ENCODE measurements at places on chromosomes 2 and 18. TPM values are rescaled to one million over a fixed set of nuclear protein-coding genes. Genes with fewer than 3 reads are reported as not detected.
A peak's percentile ranks its signal among the peaks of the same experiment; 100 is the strongest.

Gene SLC30A3
- total RNA-seq: not detected

Gene ZBTB7C
- 0.07 TPM for total RNA-seq

Gene SLC35F6
- total RNA-seq: 35.6 TPM

GRCh38 chr2:202141329-202141947, 68.4 kb downstream of the KIAA2012 start:
- DNase-seq: no peak

GRCh38 chr18:49546719-49547273, 15.1 kb upstream of the LIPG start:
- no peak for DNase-seq

DNA sequence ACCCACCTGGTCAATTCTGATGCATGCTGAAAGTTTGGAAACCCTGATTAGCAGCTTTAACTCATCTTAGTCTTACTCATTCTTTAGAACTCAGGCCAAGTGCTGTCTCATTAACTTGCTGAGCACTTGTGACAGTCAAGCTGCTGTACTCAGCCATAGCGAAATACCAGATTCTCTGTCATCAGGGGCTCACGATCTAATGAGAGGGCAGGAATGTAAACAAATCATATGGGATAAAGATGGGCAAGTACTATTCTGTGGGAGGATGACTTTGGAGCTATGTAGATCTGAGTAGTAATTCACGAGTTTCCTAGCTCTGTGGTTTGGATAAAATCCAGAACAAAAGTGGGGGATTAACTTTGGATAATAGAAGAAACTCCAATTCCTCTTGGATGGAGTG, 376.6 kb downstream of the HRH4 start:
- no peak for DNase-seq

DNA sequence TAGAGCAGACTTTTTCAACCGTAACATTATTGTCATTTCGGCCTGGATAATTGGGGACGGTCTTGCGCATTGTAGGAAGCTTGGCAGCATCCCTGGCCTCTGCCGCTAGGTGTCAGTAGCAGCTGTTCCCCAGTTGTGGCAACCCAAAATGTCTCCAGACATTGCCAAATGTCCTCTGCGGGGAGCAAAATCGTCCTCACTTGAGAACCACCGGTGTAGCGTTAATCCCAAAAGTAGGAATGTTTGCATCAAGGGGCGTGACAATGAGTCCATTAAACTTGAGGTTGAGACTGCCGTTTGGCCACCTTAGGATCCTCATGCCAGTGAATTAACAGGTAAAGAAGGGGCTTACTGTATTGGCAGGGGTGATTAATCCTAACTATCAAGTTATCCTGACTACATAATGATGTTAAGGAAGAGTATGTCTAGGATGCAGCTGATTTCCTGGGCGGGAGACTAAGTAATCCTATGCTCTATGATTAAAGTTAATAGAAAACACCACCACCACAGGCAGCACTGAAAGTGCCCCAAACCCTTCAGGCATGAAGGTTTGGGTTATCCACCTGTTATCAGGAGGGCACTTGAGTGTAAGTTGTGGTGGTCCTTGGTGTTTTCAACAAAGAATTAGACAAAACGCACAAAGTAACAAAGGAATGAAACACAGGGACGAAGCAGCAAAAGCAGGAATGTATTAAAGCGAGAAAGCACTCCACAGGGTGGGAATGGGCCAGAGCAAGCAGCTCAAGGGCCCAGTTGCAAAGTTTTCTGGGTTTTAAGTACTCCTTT, 4.9 kb upstream of the ZC3H8 start:
- peak; percentile 76 for DNase-seq

DNA sequence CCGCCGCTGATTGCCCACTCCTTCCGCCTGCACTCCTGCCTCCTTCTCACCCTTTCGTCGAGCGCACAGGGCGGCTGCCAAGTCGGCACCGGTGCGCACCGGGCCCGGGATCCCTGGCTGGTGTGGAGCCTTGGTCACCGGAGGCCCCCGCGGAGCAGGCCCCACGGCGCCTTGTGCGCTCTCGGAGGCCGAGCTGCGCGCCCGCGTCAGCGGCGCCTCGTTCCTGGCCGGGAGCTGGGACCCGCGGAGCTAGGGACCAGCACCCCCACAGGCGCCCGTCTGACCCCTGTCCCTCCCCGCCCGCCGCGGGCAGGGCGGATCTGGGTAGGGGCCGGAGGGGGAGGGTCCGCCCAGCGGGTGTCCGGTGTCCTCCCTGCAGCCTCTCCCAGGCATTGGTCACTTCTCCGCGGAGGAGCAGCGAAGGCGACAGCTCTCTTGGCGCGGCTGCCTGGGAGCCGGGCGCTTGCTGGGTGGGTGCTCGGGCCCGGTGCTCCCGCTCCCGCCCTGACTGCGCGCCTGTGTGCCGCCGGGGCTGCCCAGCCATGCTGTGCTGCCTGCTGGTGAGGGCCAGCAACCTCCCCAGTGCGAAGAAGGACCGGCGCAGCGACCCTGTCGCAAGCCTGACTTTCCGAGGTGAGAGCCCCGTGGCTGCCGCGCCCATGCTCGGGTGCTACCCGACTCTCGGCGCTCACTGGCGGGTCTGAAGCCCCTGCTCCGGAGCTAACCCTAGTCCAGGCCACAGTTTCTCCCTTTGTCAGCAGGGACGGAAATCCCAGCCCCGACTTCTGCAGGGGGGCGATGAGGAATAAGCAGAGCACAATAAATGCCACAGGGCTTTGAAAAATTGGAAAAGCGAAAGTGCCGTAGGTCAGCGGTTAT, 13.2 kb downstream of the DYSF start:
- DNase-seq: no peak

DNA sequence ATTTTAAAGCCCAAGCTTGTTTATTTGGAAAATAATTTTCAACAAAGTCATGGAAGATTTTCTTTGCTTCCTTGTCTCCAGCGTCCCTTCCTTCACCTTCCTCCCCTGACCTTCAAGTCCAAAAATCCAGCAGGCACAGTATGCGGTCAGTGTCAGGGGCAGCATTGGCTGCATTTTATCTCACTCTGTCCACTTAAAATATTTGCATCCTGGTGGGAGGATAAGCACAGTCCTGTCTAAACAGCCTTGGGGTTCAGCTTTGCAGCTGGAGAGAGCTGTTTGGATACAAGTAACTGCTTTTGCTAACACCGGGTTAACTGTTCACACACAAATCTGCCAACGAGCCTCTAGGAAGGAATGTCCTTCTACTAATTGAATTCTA, 318.1 kb downstream of the PDE11A start:
- DNase-seq: no peak

GRCh38 chr2:42770288-42771131, 6.6 kb upstream of the OXER1 start:
- DNase-seq: no peak

DNA sequence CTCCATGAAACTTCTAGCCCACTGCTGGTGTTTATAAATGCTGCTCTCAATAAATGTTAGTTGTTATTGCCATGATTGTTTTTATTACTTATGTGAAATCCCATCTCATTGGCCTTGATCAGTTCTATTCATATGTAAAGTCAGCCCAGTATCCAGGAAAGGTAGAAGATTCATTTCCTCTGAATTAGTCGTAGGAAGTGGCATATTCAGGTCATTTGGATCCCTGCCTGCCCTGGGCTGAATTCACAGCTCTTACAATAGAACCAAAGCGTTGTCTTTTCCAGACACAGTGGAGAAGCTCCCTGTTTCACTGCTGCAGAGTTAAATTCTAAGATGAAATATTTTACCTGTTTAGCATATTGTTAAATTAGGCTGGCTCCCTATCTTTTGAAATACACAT, 70.3 kb downstream of the MAIP1 start:
- DNase-seq: no peak

DNA sequence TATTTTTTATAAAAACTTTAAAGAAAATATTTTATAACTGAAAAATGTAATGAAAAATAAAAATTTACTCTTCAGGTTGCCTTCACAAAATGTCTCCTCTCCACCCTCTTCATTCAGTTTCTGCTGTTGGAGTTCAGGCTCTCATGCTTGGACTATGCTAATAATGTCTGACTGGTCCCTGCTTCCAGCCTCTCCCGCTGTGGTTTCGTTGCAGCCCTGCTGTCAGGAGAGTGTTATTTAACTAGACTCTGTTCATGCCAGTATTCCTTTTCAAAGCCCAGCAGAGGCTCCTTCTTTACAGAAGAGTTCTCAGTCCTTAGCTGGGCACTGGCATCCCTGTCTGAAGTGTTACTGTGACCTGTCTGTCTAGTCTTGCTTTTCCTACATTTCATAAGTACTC, 40.4 kb downstream of the CLIP4 start:
- no peak for DNase-seq

GRCh38 chr2:27946530-27947060, 56.1 kb downstream of the BABAM2 start:
- no peak for DNase-seq

DNA sequence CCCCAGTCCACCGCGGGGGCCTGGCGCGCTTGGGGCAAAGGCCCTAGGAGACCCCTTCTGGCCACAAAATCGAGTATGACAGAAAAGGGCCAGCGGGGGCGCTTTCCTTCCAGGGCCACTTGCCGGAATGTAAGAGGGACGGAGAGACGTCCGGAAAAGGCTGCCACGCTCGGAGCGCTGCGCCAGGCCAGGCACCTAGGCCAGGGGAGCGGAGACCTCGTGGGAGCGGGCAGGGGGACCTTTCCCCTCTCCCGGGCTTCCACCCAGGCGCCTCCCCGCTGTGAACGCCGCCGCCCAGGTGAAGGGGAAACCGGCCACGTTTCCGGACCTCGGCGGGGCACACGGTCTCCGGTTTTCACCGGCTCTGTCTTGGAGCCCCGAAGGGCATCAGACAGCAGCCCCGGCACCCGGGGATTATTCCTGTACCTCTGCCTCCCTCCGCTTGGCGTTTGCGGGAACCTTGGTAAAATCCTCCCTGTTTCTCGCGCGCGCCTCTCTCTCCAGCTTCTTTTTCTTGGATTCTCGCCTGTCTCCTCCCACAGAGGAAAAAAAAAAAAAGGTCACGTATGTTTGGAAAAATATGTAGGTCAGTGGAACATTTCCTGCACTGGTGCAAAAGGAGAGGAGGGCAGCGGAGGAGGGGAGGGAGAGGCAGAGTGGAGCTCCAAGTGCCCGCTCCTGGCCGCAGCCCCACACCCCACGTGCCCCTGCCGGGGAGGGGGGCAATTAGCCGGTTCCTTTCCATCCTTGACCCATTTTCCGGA, 1.2 kb upstream of the NPAS2 start:
- DNase-seq: no peak

DNA sequence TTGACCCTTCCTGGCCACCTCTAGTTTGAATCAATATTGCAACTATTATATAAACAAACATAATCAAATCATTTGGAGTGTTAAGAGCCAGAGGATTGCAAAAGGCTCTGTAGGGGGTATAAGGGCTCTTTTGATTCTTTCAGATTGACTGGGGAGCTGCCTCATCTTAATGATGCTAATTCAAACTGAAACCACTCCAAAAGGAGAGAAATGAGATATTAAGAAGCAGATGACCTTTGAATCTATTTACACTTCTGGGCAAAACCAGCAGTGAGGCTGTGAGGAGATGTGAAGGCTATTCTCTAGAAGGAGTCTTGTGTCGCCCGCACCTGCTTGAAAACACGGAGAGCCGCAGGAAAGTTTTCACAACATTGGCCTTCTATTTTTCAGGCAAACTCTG, 311.2 kb upstream of the CRIM1 start:
- no peak for DNase-seq

DNA sequence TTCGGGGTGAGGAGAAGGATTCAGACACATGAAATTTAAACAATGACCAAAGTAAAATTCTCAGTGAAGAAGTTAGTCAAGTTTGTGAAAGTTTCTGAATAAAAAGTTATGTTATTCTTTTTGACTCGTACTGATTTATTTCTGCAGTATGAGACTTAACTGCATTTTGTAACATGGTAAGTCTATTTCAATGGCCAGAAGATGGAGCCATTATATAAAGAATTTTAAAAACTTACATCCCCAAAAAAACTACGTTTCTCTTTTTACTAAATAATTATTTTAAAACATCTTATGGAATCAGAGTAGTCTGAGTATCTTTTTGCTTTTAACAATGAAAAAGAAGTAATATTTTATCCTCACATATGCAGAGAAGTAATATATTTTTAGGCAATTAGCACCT, 51.4 kb upstream of the SCN1A start:
- DNase-seq: no peak

- DNase-seq: no peak
These were observed 113.2 kb downstream of the MRO start for GRCh38 chr18:50706651-50707050.

- DNase-seq: no peak
These were observed 133.3 kb downstream of the ZNF236 start for GRCh38 chr18:76955524-76956170.

DNA sequence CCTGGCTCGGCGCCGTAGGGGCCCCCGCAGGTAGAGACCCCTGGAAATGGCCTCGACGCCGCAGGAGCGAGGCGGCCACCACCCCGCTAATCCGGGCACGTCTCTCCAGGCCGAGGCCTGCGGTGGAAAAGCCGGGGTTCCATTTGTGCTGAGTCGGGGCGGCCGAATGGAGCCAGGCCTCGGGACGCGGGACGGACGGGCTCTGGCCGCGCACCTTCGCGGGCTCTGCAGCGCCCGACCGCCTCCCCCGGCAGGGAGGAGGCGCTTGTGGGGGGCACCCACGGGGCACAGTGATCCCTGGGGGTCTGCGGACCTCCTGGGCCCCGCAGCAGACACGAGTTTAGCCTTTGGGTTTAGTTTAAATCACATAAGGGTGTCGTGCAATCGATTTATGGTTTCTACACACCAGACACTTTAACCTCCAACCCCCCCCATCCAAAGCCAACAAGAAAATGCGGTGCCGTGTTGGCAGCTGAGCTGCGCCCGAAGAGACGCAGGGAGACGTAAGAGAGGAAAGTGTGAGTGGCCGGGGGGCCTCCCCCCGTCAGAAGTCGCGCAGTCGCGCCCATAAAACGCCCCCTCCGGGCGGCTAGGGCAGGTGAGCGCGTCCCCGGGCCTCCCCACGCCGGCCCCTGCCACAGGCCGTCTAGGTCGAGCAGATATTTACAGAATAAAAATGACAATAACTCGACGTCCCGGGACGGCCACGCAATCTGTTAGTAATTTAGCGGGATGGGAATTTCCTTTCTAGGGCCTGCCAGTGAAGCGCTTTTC, 1.0 kb upstream of the NFATC1 start:
- DNase-seq: peak; percentile 56

DNA sequence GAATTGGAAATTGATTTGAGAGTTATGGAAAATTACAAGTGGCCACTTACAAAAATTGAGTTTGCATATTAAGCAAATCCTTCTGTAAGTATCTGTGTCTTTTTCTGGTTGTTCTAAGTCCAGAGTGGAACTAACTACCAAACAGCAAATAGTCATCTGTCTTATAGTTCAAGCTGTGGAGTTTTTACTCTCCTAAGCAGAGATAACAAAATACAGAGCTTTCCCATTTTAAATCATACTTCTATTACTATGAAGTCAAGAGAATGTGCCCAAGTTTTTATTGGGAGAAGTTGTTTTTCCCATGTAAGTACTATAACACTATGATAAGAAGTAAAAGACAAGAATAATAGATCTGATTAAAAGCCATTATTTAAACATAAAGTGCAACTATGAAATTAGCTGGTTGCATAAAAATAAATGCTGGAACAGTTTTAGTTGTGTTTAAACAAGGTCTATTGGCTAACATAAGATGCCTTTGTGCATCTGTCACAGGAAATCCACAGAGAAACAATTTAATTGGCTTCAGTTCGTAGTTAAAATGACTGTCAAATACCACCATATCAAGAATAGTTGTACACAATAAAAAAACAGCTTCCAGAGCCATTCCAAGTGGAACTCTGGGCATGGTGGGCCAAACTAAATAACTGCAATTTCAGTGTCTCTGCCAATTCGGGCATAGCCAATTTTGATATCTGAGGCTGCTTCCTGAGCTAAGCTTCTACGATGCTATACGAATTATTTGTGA, 1467.4 kb upstream of the NXPH2 start:
- no peak for DNase-seq

- no peak for DNase-seq
These were observed 94.5 kb downstream of the MTCL1 start for GRCh38 chr18:8799596-8800441.

- no peak for DNase-seq
These were observed 82.2 kb upstream of the SETBP1 start for GRCh38 chr18:44598514-44598913.

Data from natural killer cell (primary cell).